ENCODE measurements at places on chromosomes 6 and 20.

DNA sequence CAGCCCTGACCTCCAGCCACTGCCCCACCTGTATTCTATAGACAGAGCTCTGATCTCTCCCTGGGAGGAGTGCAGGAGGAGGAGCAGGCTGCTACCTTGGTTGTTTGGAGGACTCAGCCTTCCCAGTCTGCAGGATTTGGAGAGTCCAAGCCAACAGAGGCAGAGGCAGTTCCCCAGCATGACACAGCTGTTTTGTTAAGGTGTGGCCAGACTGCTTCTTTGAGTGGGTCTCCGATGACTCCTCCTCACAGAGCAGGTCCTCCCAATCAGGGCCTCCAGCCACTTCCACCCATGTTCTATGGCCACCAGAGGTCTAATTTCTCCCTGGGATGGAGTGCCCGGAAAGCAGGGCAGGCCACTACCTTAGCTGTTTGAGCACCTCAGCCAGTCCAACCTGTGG is 203.5 kb downstream of the HACE1 start:
- no peak for DNase-seq

GRCh38 chr20:36279776-36280175 is 26.4 kb upstream of the DLGAP4 start:
- no peak for DNase-seq

DNA sequence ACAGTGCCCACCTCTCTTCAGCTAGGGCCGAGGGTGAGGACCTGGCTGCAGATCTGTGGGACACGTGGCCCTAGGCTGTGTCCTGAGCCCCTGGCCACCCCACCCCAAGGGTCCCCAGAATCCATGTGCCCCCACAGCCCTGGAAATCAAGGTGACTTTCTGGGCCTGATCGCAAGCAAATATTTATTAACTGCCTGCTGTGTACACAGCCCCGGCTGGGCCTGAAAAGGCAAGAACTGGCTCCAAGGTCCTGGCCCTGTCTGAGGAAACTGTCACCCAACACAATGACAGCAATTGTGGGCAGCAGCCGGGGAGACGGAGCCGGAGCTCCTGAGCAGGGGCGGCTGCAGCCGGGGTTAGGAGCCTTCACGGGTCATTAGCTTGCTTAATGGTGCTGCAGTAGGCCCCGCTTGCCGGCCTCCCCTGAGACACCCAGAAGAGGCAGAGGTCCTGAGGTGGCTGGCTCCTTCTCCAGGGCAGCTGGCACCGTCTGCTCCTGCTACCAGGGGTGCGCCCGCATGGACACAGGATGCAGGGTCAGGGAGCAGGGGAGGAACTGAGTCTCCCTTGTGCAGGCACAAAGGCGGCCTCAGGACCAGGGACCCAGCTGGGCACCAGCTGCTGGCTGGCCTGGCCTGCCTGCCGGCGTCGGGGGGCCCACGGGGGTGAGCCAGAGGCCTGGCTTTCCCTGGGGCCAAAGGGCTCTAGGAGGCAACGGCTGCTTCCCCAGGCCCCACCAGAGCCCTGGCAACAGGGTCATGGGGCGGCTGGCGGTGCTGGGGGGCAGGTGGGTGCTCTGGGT is 24.1 kb downstream of the NPEPL1 start:
- DNase-seq = no peak

DNA sequence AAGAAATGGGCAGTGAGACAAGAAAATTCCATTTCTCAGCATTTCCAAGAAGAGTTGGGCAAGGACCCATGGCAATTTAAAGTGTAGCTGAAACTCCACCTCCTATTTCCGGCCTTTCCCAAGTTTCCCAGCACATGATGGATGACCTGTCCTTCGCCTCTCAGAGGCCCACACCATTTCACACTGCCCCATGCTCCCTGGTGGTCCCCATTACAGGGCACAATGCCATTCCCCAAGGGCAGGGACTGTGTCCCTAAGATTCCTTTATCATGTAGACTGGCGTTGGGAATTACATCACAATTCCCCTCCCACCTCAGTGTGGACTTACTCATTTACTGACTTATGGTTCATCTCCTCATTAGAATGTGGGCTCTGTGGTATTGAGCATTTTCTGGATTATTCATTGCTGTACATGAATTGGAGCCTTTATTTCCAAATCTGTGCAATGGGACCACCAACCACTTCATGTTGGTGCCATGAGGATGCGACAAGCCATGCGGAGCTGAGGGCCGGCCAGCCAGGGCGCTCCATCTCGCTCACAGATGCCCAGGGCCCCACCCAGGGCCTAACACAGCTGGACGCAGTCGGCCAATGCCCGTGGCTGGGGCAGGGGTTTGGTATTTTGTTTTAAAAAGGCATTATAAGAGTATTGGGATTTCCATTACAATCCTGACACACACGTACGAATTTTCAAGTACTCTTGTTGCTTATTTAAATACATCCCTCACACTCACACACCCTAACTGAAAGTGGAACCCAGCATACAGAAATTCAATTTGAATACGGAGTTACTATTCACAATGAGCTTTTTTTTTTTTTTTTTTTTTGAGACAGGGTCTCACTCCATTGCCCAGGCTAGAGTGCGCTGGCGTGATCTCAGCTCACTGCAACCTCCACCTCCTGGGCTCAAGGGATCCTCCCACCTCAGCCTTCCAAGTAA is 5.4 kb downstream of the ACSS1 start:
- DNase-seq = no peak

DNA sequence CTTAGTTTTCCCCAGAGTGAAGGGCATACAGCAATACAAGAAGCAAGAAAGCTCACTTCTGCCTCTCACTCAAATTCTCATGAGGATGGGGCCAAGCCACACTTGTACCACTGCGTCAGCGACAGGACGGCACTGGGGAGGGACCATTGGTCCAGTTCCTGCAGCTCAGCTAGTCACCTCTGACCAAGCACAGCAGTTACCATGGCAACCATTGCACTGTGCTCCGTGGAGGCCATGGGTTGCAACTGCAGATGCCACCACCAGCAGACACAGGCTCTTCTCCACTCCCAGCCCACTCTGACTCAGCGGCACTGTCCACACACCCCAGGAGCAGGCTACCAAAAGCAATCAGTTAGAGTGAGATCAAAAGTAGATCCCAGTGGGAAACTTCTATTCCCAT is 441.1 kb upstream of the ARID1B start:
- no peak for DNase-seq

- no peak for DNase-seq
Observed at GRCh38 chr6:46850792-46851191, 57.6 kb downstream of the MEP1A start.

GRCh38 chr20:62697468-62697912 is 11.1 kb upstream of the NTSR1 start:
- no peak for DNase-seq

DNA sequence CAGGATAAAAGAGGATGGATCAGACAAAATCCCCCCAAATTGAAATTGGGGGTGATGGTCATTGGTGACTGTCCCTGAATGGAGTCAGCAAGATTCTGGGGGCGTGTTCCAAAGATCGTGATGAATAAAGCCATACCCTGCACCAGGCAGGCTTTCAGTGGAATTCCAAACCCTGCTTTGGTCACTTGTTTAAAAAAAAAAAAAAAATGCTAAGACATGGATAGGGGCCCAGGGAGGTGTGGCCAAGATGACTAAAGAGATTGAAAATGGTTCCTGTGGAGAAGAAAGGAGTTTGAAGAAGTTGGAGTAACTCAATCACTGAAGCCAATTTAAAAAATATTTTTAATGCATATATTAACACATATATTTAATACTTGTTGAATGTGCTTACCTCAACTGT is 161.4 kb upstream of the KCNG1 start:
- no peak for DNase-seq

DNA sequence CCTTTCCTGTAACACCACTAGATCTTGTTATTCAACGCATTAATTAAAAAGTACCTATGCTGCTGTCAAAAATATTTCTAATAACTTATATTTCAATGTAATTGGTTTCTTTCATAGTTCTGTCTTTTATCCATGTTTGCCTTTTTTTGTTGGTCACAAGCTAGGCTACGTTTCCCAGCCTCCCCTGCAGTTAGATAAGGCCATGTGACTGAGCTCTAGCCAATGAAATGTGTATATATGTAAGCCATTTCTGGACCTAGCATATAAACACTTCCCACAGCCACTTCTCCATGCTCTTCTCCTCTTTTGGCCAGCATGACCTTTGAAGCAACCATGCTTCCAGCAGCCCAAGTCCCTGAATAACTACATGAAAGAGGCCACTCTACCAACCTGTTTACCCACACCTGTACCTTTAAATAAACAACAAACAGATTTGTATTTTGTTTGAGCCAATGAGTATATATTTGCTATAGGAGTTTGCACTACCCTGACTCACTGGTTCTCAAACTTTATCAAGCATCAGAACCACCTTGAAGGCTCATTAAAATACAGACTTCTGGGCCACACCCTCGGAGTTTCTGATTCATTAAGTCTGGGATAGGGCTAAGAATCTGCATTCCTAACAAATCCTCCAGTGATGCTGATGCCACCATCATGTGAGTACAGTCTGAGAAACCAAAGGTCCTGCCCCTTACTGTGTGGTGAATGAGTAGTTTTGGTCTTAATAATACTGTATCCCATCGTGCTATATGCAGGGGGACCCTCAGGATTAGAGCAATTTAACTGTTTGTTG is 45.6 kb upstream of the BEND6 start:
- no peak for DNase-seq

- no peak for DNase-seq
Observed at GRCh38 chr6:52102405-52102804, 15.0 kb upstream of the PKHD1 start.

GRCh38 chr6:168222115-168223043 is 97.2 kb downstream of the DACT2 start:
- no peak for DNase-seq

GRCh38 chr6:75581231-75581630 is 20.4 kb upstream of the SENP6 start:
- DNase-seq = no peak

DNA sequence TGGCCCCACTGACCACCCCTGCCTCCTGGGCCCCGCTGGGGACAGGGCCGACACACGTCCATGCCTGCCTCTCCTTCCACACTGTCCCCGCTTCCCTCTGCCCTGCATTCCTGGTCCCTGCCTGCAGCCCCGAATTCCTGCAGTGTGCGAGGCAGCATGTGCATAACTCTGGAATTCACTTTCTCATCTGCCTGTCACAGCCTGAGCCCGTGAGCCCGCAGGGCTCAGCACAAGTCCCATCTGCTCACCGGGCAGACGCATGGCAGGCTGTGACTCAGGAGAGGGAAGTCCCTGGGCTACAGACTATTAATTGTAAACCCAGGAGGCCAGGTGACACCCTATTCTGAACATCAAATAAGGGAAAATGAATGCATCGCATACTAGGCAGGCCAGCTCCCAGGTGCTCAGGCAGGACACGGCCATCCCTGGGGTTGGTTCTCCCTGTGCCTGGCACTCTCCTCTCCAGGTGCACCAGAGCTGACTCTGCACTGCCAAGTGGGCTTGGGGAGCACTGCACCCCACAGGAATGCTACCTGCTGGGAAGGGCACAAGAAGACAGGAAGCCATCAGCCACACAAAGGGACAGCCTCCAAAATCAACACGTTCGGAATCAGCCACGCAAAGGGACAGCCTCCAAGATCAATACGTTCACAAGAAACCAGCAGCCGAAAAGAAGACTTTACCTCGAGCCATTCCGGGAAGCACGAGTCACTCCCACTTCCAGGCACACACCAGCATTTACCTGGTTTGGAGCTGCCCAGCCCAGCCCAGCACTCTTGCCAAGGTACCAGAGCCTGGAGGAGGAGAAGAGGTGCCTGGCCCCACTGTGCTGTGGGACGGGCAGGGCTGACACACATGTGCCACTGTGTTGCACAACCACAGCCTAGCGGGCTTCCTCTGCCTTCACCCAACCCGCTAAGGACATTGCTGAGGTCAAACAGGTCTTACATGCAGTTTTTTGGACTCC is 65.9 kb downstream of the DLL1 start:
- DNase-seq = no peak

DNA sequence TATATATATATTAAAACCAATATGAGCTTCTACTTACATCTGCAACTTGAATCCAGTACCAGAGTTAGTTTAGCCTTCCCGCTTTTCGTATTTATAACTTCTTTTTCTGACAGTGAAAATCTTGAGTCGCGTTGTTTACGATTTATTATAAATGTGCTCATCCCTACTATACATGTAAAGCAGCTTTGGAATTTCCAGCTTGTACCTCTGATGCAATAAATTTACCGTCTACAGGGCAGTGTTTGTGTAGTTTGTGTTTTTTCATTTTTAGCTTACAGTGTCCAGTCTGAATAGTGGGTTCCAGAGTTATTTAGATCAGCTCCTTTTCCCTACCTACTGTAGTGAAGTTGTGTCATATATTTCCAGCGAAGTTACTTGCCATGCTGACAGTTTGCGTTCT is 66.3 kb downstream of the TIAM2 start:
- DNase-seq = no peak

GRCh38 chr6:101537753-101538316 is 144.3 kb downstream of the GRIK2 start:
- no peak for DNase-seq
